ENCODE measurements at places on chromosomes 13 and 19.

DNA sequence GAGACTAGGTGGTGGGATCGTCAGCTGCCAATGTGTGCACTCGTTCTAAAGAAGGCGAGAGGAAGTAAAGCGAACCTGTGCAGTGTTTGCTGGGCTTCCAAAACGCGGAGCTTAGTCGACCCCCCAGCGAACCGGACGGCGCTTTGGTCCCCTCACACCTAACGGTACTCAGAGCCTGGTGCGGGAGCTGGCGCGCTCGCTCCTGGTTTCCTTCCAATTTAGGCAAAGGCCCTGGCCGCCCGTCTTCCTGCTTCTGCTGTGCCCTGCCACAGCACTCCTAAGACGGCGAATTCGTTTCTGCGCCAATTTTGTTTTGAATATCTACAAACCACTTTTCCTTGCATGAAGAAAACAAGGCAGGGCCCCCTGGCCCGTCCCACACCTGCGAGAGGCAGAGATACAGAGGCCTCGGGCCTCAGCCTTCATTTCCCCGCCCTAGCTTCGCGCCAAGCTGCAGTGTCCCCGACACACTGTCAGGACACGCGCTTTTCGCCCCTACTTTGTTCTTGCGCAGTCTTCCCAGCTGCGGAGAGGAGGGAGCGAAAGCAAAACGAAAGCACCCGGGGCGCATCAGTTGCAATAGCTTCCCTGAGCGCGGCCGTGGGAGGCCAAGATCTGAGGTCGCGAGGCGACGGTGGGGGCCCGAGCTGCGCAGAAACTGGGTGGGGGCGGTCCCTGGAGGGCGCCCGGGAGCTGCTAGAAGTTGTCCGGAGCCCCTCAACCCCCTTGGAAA lies 111.9 kb downstream of the KCNRG start:
- DNase-seq, result no peak

DNA sequence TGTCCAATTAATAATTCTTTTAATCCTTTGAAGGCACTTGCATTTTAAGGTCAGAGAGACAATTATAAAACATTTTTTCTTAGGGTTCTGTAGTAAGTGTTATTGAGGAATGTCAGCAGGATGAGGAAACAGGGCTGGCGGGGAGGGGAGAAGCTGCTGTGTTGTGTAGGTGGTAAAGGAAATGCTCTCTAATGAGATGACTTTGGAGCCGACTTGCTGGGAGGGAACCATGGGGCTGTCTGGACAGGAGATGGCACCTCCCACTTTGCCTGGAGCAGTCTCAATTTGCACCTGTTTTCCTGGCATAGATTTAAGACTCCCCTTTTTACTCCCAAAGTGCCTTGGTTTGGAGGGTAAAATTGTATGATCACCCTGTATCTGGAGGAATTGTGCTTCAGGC lies 230.4 kb downstream of the ATP8A2 start:
- no peak for DNase-seq

GRCh38 chr19:3743486-3743885 lies 18.0 kb downstream of the APBA3 start:
- DNase-seq, result no peak

- no peak for DNase-seq
Measured at GRCh38 chr19:44824761-44825160, 15.9 kb downstream of the BCAM start.

- DNase-seq, result no peak
Measured at GRCh38 chr19:10915130-10916091, 13.0 kb downstream of the YIPF2 start.

All from LNCaP clone FGC (cell line).